ENCODE measurements at places on chromosomes 13 and 19.

DNA sequence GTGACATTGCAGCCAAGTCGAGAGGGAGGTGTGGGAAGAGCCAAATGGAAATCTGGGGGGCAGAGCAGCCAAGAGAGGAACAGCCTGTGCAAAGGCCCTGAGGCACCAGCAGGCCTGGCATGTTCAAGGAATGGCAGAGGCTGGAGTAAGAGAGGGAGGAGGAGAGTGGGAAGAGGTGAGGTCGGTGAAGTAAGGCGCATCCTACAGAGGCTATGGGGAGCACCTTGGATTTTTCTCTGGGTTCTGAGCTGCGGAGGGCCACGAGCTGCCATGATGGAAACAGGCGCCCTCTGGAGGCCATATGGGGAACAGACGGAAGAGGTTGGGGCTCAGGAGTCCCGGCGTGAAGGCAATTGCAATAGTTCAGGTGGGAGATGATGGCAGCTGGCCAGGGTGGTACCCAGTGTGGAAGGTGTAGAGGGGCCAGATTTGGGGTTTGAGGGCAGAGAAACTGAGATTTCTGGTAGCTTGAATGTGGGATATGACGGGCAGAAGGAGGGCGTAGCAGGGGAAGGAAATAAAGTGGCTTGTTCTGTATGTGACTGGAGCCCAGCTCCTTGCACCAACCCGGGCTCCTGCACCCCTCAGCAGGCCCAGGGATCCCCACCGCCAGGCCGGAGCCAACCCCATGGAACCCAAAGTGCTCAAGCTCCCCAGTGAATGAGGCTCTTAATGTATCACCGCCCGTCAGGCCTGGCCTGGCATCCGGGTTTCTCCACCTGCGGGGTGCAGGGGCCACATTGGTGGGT lies 20.5 kb upstream of the STRN4 start:
- peak; percentile 63 for DNase-seq

DNA sequence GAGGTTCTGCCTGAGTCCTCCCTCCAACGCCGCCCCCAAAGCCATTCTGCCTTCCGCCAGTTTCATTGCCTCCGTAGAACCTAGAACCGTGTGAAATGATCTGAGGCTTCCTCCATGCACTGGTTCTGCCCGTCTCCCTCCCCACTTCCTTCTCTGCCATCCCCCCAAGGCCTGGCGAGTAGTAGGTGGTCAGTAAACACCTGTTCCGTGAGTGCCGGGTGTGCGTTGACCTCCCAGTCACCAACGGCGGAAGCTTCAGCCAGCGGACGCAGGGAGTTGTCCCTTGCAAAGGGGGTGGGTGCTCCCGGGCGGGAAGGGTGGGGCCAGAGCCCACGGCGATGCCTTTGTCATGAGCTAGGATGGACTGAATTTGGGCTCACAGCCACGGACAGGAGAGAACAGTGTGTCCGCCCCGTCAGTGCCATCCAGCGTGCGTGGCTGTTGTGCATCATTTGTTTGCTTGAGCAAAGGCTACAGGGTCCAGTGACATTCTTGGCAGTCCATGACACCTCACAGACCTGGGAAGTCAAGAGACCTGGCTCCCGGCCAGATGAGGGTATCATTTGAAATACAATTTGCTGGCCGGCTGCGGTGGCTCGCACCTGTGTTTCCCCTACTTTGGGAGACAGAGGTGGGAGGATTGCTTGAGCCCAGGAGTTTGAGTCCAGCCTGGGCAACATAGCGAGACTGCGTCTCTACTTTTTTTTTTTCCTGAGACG lies 43.1 kb downstream of the NFIC start:
- no peak for DNase-seq

DNA sequence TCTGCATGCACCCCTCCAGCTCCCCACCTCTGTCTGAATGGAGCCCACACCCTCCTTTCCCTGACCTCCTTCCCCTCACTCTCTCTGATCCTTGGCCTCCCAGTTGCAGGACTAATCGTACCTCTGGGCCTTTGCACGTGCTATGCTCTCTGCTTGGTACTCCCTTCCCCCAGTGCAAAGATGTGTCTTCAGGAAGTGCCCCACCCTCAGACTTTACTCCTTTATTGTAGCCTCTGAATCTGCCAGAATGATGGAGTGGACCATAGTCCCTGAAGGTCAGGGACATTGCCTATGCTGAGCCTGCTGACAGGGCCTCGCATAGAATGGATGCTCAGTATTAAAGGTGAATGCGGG lies 1.3 kb upstream of the JUND start:
- no peak for DNase-seq

- DNase-seq: no peak
Observed at GRCh38 chr13:110237875-110238817, 68.8 kb downstream of the COL4A1 start.

DNA sequence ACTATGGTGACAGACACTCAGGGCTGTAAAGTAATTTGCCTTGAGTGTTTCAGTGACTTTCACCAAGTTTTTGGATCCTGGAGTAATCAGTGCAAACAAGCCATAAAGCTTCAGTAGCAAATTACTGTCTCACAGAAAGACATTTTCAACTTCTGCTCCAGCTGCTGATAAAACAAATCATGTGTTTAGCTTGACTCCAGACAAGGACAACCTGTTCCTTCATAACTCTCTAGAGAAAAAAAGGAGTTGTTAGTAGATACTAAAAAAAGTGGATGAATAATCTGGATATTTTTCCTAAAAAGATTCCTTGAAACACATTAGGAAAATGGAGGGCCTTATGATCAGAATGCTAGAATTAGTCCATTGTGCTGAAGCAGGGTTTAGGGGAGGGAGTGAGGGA lies 9.4 kb downstream of the ARGLU1 start:
- no peak for DNase-seq

- peak; percentile 72 for DNase-seq
Observed at GRCh38 chr19:8654591-8655339, 24.3 kb downstream of the NFILZ start.

GRCh38 chr13:32811297-32811800 lies 204.9 kb upstream of the KL start:
- DNase-seq: no peak

GRCh38 chr19:38268539-38268938 lies 4.2 kb downstream of the SPINT2 start:
- DNase-seq: no peak

GRCh38 chr13:22703601-22704209 lies 477.1 kb upstream of the SGCG start:
- no peak for DNase-seq

GRCh38 chr13:31159306-31159705 lies 2.4 kb downstream of the HSPH1 start:
- no peak for DNase-seq

DNA sequence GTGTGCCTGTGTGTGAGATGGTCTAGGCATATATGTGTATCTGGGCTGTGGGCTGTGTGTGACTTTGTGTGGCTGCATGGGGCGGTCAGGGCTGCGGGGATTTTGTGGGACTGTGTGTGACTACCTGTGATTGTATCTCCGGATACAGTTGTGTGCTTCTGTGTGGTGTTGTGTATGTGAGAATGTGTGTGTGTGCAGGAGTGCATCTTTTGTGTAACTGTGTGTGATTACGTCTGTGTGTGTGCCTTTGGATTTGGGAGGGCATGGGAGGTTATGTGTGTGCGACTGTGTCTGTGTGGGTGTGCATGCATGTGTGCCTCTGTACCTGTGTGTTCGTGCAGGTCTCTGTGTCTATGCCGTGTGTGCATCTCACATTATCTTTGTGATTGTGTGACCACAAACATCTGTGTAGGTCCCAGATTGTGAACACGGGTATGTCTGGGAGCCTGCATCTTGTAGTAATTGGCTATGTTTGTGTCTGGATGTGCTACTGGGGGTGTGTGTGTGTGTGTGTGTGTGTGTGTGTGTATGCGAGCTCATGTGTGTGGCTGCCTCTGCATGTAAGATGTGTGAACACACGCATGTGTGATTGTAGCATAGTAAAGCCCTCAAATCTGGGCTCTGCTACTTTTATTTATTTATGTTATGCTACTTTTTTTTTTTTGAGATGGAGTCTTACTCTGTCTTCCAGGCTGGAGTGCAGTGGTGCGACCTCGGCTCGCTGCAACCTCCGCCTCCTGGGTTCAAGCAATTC lies 7.6 kb downstream of the EHD2 start:
- no peak for DNase-seq

GRCh38 chr19:41705393-41706174 lies 2.8 kb upstream of the CEACAM5 start:
- peak; percentile 26 for DNase-seq

- DNase-seq: no peak
Observed at GRCh38 chr13:89066868-89067466, 1395.8 kb downstream of the SLITRK5 start.

- DNase-seq: peak; percentile 66
Observed at GRCh38 chr13:114110091-114110829, 22.2 kb downstream of the RASA3 start.

GRCh38 chr13:38635030-38635429 lies 51.8 kb upstream of the FREM2 start:
- no peak for DNase-seq

GRCh38 chr13:114261328-114261965 lies 20.0 kb upstream of the UPF3A start:
- DNase-seq: no peak

DNA sequence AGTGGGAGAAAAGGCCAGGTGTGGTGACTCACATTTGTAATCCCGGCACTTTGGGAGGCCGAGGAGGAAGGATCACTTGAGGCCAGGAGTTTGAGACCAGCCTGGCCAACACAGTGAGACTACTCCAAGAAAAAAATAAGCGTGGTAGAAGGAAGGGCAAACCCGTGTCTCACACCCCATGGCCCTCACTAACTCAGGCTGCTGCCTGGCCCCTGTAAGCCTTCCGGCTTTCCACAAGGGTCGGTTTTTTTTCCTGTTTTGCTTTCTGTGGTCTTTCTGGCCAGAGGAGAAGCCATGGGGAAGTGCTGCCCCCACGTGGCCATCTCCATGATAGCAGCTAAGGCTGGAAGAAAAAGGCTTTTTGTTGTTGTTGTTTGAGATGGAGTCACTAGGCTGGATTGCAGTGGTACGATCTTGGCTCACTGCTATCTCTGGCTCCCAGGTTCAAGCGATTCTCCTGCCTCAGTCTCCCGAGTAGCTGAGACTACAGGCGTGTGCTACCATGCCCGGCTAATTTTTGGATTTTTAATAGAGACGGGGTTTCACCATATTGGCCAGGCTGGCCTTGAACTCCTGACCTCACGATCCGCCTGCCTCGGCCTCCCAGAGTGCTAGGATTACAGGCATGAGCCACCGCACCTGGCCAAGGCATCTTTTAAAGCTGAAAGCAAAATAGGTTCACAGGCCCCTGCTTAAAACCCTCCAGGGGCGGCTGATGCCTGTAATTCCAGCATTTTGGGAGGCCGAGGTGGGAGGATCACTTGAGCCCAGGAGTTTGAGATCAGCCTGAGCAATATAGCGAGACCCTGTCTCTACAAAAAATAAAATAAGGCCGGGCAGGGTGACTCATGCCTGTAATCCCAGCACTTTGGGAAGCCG lies 7.5 kb upstream of the ARHGEF18 start:
- DNase-seq: peak; percentile 88

- DNase-seq: no peak
Observed at GRCh38 chr13:44337581-44337980, 36.0 kb upstream of the SERP2 start.

GRCh38 chr13:106493533-106494220 lies 41.8 kb downstream of the EFNB2 start:
- no peak for DNase-seq

DNA sequence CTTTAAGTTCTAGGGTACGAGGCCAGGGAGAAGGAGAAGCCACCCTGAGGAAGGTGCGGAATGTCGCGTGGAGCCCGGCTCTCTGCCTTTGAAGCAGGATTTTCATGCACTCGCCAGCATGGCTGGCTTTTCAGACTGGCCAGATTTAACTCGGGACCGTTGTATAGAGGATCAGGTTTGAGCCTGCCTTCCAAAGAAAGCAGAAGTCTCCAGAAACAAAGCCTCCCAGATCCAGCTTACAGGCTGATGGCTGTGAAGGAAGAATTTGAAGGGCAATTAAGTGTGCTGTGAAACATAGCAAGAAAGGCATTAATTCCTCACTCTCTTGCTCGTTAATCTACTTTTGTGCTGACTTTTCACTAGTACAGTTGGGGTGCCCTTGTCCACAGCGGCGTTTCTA lies 140.2 kb downstream of the SOX1 start:
- DNase-seq: no peak

DNA sequence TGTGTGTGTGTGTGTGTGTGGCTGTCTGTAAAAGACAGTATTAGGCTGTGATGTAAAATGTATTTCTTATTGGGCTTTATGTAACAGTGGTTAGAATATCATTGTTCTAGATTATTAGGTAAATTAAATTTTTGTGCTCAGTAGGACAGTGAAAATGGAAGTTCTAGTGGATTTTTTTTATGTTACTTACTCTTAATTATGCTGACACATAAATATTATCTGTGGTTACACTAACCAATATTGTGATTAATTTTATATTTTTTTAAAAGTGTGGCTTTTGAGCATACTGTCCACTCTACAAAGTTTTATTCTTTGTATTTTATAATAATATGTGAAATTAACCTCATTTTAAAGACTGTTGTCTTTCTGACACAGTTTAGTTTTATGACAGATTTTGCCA lies 80.5 kb downstream of the SCEL start:
- no peak for DNase-seq

DNA sequence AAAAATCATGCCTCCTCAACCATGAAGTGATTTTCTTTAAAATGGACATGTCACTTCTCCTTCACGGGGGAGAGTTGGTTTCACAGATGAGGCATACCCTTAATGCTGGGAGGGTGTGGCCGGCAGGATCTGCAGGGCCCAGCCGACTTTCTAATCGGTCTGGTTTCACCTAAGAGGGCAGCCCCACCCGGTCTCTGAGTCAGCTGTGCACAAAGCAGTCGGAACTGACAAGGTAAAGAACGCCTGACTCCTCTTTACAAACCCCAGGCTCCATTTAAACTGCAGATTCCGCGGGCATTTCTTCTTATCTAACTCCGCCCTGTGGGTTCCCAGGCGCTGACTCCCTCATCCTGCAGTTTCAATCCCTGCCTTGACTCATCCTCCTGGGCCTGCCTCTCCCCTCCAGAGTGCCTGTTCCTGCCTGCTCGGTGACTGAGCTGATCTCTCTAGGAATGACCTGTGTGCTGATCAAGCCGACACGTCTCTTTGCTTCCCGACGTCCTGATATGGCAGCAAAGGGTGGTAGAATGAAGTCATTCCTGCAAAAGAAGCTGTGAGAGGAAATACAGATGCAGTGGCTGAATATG lies 63.4 kb downstream of the EFNB2 start:
- no peak for DNase-seq

- DNase-seq: no peak
Observed at GRCh38 chr13:49113526-49114286, 106.4 kb upstream of the MLNR start.

- DNase-seq: peak; percentile 41
Observed at GRCh38 chr19:50669302-50670101, 20.3 kb downstream of the C19orf81 start.

GRCh38 chr13:96780105-96780504 lies 214.2 kb downstream of the OXGR1 start:
- no peak for DNase-seq

- no peak for DNase-seq
Observed at GRCh38 chr13:111179908-111180760, 65.0 kb downstream of the ARHGEF7 start.

GRCh38 chr13:66835040-66835628 lies 395.0 kb downstream of the PCDH9 start:
- DNase-seq: no peak

Data from activated CD8-positive, alpha-beta memory T cell treated with anti-CD3 and anti-CD28 coated beads, Interleukin-2, amount 50 U/mL, for 4 hours (primary cell).